GM23338 (cell line): ENCODE measurements at places on chromosomes 12 and 14. TPM values are rescaled to one million over a fixed set of nuclear protein-coding genes. Genes with fewer than 3 reads are reported as not detected.
A peak's percentile ranks its signal among the peaks of the same experiment; 100 is the strongest.

DNA sequence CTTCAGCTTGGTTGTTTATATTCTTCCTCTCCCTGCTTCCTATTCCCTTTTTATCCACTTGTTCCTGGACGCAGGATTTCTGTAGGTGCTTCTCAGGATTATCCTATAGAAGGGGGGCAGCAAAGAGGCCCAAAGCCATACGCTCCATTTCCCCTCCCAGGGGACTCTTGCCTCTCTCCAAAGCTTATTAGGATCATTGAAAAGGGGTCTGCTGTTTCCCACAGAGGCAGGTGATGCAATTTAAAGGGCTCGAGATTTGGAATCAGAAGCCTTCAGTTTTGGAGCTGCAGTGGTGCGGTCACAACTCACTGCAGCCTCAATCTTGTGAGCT, 31.5 kb upstream of the SYNDIG1L start:
- DNase-seq, result no peak
- H3K27ac ChIP-seq, result no peak overlapping the region
- no peaks in the 10 kb centered on the region for H3K27me3 ChIP-seq
- H3K4me1 ChIP-seq, result peaks cover 6% of the 10 kb centered on the region; the same call in 1 of the 2 replicates

GRCh38 chr14:31835049-31835448, 242.1 kb upstream of the ARHGAP5 start:
- no peaks in the 10 kb centered on the region for H3K36me3 ChIP-seq
- no peaks in the 10 kb centered on the region for H3K4me1 ChIP-seq
- H3K4me3 ChIP-seq, result no peak overlapping the region
- no peak overlapping the region for H3K27ac ChIP-seq

DNA sequence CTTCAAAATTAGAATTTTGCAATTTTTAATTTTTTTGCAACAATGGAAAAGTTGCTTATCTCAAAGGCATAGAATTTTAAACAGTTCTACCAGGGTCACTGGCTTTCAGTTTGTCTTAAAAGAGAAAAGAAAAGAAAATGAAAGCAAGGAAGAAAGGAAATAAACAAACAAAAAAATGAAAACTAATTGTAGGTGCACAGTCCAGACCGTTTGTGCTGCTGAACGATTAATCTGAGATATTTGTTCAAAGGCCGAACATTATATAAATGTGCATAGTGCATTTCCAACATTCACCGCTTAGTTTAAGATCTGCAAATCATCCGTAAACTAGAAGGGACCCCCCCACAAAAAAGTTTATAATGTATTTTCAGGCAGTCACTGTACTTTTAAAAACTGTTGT, 5.5 kb upstream of the OTX2 start:
- DNase-seq, result no peak
- H3K4me1 ChIP-seq, result peaks cover 64% of the 10 kb centered on the region
- no peaks in the 10 kb centered on the region for H3K36me3 ChIP-seq
- H3K27me3 ChIP-seq, result peaks cover 100% of the 10 kb centered on the region

The TMEM119 gene
- 0.07 and 0.35 TPM in 2 replicates for total RNA-seq

GRCh38 chr12:121568971-121569751, 11.7 kb downstream of the KDM2B start:
- no peak overlapping the region for H3K4me3 ChIP-seq
- DNase-seq, result no peak
- H3K4me1 ChIP-seq, result no peaks in the 10 kb centered on the region
- no peaks in the 10 kb centered on the region for H3K27me3 ChIP-seq

The ZDHHC22 gene
- total RNA-seq, result 29.3 and 32.1 TPM in 2 replicates

The TAC3 gene
- 11.9 and 22.0 TPM in 2 replicates for total RNA-seq

The FOXN4 gene
- 0.35 TPM in 1 of 2 replicates, not detected in the other for total RNA-seq

The IL22 gene
- total RNA-seq, result not detected in 2 replicates

DNA sequence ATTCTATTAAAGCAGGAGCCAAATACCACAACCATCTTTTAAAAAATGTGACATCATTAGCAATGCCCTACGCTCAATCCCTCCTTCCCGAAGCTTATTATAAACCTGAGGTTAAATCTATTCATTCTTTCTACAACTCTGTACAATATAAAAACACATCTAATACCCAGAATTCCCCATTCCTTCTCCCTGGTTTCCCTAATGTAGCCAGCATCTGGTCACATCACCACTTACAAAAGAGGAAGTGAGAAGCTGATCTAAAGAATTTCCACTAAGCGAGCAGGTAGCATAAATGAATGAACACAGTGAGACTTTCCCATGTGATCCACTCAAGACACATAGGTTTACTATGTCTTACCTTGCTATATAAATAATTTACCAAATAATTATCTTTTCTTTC, 90.4 kb downstream of the LRP6 start:
- no peaks in the 10 kb centered on the region for H3K4me1 ChIP-seq
- H3K27me3 ChIP-seq, result no peaks in the 10 kb centered on the region
- peaks cover 10% of the 10 kb centered on the region for H3K36me3 ChIP-seq
- no peak for DNase-seq
- H3K27ac ChIP-seq, result no peak overlapping the region

DNA sequence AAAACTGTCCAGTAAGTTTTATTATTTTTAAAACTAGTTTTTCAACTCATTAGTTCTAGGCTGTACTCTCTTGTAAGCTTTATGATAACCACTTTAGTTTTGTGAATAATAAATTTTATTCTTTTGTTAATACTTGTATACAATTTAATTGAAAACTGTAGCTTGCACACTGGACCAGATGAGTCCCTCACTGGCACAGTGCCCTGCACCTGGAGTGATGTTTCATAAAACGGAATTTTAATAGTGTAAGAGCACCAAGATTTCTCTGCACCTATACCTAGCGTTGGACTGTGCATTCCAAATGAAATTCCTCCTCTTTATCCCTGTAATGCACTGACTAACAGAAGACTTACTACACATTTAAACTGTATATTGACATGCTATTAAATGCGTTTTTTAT, 80.8 kb downstream of the PRIMA1 start:
- H3K27me3 ChIP-seq, result no peaks in the 10 kb centered on the region
- no peak overlapping the region for H3K4me3 ChIP-seq
- H3K36me3 ChIP-seq, result no peaks in the 10 kb centered on the region
- DNase-seq, result no peak
- no peak overlapping the region for H3K27ac ChIP-seq

DNA sequence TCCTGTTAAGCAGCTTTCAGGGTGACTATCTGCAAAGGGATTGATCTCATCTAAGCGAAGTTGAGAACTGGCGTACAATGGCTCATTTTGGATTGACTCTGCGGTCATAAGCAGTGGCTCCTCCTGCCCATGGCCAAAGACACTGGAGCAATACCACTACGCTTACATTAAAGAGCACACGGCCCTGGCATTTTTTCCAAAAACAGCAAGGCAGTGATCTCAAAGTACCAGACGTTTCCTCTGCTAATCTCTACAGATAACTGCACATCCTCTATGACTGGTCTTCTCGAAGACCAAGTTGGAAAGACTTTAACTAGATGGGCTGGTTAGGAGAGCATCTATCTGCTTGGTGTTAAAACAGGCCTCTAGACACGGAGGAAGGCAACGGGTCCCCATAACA, 2.7 kb downstream of the PITPNM2 start:
- H3K27ac ChIP-seq, result no peak overlapping the region
- no peak overlapping the region for H3K4me3 ChIP-seq
- no peaks in the 10 kb centered on the region; the same call in 1 of the 2 replicates for H3K36me3 ChIP-seq
- peaks cover 21% of the 10 kb centered on the region for H3K4me1 ChIP-seq
- H3K27me3 ChIP-seq, result peaks cover 52% of the 10 kb centered on the region

The SYT10 gene
- total RNA-seq, result 3.0 and 5.7 TPM in 2 replicates

The ANO2 gene
- 3.3 and 4.6 TPM in 2 replicates for total RNA-seq

DNA sequence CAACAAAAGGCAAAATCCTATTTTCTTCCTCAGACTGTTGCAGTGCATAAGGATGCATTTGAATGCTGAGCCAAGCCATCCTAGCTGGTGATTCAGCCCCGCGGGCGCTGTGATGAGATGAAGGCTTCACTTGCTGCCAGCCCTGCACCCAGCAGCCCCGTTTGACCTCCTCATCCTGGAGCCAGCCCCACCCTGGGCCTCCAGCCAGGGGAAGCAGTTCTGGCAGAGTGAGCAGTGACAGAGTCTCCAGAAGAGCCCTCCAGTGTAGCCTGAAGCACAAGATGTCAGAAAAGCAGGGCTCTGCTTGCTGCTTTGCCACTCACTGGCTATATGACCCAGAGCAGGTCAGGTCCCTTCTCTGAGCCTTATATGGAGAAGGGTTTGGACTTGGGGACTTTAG, 96.2 kb upstream of the HSPB8 start:
- H3K4me1 ChIP-seq, result peaks cover 10% of the 10 kb centered on the region; the same call in 1 of the 2 replicates
- H3K27ac ChIP-seq, result no peak overlapping the region
- H3K27me3 ChIP-seq, result no peaks in the 10 kb centered on the region

The ARID4A gene
- total RNA-seq, result 9.1 and 14.1 TPM in 2 replicates

The LHX5 gene
- not detected in 2 replicates for total RNA-seq

DNA sequence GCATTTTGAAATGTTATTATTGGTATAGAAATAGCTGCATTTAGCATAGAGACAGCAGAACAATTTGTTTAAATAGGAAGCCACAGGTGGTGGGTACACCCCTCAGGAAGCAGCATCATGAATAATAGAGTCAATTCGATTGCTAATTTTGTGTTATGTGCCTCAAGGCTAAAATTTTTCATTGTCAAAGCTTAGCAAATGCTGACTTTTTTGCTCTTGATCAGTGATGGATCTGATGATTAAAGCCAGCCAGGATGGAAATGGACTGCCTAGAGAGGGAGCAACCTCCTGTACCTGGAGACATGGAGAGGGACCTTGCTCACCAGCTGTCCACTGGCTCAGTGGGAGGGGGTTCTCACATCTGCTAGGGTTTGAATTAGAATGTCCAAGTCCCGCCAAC, 4.5 kb upstream of the KRT8 start:
- no peak for DNase-seq
- H3K4me3 ChIP-seq, result peak overlapping the region; percentile 29; the same call in 1 of the 2 replicates
- no peak overlapping the region for H3K27ac ChIP-seq
- no peaks in the 10 kb centered on the region for H3K36me3 ChIP-seq

DNA sequence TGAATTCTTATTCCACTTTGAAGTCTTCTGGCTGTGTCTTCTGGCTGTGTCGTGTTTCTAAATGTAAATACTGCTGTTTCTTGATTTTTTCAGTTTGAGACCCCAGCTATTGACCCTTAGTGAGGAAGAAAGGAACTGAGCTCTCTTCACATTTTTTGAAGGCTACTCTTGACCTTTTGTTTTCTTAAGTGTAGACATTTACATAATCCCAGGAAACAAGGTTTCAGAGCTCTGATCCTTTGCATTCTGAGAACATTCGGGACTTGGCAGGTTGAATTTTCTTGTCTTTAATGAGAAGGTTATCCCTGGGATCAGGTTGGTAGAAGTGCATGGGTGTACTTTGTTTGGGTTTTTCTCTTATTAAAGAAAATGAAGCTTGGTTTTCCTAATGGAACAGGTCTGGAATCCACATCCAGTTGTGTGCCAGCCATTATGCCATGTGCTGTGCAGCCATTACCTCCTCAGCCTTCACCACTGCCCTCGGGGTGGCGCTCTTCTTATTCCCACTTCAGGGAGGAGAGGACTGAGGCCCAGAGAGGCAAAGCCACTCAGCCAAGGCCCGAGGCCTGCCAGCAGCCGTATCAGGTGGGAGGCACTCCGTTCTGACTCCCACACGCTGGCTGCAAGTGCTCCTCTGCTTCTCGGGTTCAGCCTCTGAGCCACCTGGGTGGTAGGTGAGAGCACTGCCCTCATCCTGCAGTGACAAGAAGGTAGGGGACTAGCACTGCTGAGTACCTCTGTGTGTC, 120.9 kb downstream of the BEGAIN start:
- no peaks in the 10 kb centered on the region for H3K27me3 ChIP-seq
- no peaks in the 10 kb centered on the region for H3K36me3 ChIP-seq
- peaks cover 19% of the 10 kb centered on the region for H3K4me1 ChIP-seq
- no peak overlapping the region for H3K4me3 ChIP-seq

DNA sequence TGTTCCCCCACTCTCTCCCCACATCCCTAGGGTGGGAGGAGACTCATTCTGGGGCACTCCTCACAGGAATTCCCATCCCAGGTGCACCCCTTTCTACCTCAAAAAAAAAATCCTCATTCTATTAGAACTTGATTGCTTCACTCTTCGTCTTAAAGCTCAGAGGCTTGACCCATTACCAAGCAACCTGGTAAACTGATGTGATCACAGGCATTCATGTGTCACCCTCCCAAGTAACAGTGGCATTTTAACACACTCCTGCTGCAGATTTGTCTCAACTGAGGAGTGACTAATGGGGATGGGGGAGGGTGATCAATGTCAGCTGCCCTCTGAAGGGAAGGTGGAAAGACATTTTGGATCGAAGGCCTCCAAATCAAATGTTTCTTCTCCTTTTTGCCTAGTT, 78.1 kb upstream of the PTHLH start:
- no peak overlapping the region for H3K4me3 ChIP-seq
- no peak overlapping the region for H3K27ac ChIP-seq
- no peaks in the 10 kb centered on the region for H3K4me1 ChIP-seq
- no peaks in the 10 kb centered on the region for H3K27me3 ChIP-seq
